ENCODE measurements at places on chromosomes 2 and 18. TPM values are rescaled to one million over a fixed set of nuclear protein-coding genes. Genes with fewer than 3 reads are reported as not detected.
A peak's percentile ranks its signal among the peaks of the same experiment; 100 is the strongest.

The TMEM37 gene
- total RNA-seq, result 22.1 TPM

DNA sequence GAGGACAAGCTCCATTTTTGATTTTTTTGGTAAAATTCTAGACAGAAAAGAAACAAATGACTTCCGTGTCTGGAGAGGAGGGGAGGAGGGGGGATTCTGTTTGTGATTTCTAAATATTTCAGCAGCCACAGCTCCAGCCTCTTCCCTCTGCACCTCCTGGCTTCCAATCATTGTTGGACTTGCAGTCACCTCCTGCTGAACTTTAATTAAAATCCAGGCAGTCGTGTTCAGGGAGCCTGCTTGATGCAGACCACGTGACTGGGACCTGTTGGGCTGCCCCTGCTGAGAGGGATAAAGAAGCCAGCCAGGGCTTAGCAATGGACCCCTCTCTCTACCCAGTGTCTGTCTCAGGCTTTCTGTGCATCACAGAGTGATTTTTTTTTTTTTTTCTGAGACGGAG lies 115.1 kb downstream of the SH3BP4 start:
- no peaks in the 10 kb centered on the region for H3K4me1 ChIP-seq
- H3K36me3 ChIP-seq, result no peaks in the 10 kb centered on the region
- H3K27ac ChIP-seq, result no peak overlapping the region
- no peak overlapping the region for H3K4me3 ChIP-seq
- no peak for DNase-seq
- H3K27me3 ChIP-seq, result no peaks in the 10 kb centered on the region

DNA sequence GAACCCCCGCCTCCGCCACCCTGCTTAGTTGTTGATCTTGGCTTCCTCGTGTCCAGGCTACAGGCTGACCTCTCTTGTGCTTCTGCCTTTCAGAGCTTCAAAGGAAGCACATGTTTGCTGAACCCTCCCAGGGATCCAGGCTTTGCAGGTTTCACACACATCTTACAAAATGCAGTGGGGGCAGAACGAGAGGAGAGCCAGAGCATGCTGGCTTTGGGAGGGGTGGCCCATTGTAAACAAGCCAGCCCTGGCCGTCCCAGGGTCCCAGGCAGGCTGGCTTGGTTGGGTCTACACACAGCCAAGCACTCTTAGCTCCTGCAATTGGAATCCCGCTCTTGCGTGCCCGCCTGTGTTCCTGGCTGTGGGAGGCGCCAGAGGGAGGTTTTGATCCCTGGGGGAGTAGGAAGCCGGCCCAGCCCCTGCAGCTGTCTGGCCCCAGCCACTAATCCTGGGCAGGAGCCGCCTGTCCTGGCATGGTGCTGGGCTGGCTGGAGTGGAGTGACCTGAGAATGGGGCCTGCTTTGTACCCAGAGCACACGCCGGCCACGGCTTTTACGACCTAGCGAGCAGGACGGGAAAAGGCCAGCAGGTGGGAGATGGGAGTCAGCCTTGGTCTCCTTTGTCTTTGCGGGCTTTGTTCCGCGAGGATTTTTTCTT lies 53.9 kb downstream of the SH3BP4 start:
- no peak overlapping the region for H3K4me3 ChIP-seq
- H3K36me3 ChIP-seq, result no peaks in the 10 kb centered on the region
- peaks cover 98% of the 10 kb centered on the region for H3K4me1 ChIP-seq
- peak overlapping the region; percentile 91 for H3K27ac ChIP-seq
- DNase-seq, result peak; percentile 85

DNA sequence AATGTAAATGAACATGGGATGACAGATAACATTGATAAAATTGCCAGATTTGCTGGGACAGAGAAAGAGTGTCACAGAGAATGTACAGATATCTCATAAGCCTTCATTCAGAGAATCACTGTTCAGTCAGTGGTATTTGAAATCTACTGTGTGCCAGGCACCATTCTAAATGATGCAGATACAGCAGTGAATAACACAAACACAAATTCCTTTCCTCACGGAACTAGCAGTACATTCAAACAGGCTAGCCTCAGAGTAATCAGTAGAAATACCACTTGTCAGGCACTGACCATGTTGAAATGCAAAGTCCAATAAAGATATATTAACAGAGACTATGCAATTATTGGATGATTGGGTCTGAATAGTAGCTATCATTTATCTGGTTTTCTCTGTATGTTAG lies 211.0 kb downstream of the RDH14 start:
- H3K4me1 ChIP-seq, result no peaks in the 10 kb centered on the region
- H3K36me3 ChIP-seq, result no peaks in the 10 kb centered on the region

GRCh38 chr2:83168377-83168776 lies 1290.7 kb downstream of the SUCLG1 start:
- H3K27me3 ChIP-seq, result no peaks in the 10 kb centered on the region
- no peaks in the 10 kb centered on the region for H3K4me1 ChIP-seq

- DNase-seq, result no peak
- H3K4me3 ChIP-seq, result no peak overlapping the region
- H3K27ac ChIP-seq, result no peak overlapping the region
- H3K4me1 ChIP-seq, result no peaks in the 10 kb centered on the region
- no peaks in the 10 kb centered on the region for H3K27me3 ChIP-seq
- H3K36me3 ChIP-seq, result no peaks in the 10 kb centered on the region
These were observed 22.7 kb downstream of the TRAPPC8 start for GRCh38 chr18:31920277-31920676.

- no peaks in the 10 kb centered on the region for H3K4me1 ChIP-seq
- no peak for DNase-seq
- H3K27ac ChIP-seq, result no peak overlapping the region
- H3K4me3 ChIP-seq, result no peak overlapping the region
- H3K36me3 ChIP-seq, result no peaks in the 10 kb centered on the region
- no peaks in the 10 kb centered on the region for H3K27me3 ChIP-seq
These were observed 236.5 kb downstream of the GBX2 start for GRCh38 chr2:235931676-235932075.

GRCh38 chr2:23380562-23381065 lies 4.4 kb upstream of the KLHL29 start:
- H3K36me3 ChIP-seq, result no peaks in the 10 kb centered on the region
- H3K27me3 ChIP-seq, result no peaks in the 10 kb centered on the region

The UBXN2A gene
- total RNA-seq, result 4.0 TPM

- no peak for DNase-seq
- no peaks in the 10 kb centered on the region for H3K27me3 ChIP-seq
- H3K27ac ChIP-seq, result no peak overlapping the region
- H3K4me1 ChIP-seq, result peaks cover 14% of the 10 kb centered on the region
These were observed 74.3 kb downstream of the ICOS start for GRCh38 chr2:204010628-204011560.

DNA sequence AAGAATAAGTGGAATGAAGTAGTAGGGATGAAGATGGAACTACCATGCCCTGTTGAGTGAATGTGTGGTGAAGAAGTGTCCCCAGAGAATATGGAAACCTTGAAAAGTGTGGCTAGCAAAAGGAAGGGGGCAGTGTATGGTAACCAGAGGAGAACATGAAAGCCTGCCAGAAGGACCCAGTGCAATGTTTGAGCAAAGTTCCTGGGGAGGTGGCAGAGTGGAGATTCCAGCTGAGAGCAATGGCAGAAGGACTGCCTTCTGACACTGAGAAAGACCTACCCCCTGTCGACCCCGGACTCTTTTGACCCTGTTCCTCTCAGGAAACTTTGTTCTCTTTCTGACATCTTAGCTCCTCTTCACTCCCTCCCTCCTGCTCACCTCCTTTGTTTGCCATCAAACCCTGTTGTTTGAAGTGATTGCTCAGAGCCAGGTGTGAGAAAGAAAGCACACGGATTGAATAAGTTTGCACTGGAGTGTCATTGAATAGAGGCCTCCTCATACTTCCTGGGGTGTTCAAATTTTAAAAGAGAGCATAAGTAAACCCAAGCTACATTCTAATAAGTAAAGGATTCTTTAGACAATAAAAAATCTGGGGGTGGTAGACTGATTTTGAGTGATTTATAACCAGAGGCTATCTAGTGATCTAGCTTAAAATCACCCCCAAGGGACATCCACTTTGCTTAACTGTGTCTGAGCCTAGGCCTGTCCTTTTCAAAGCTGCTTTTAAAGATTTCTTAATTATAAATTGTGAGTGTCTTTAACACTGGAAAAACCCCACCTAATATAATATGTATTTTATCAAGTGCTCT lies 57.1 kb downstream of the TRIB2 start:
- no peak for DNase-seq
- H3K27ac ChIP-seq, result no peak overlapping the region
- no peaks in the 10 kb centered on the region for H3K36me3 ChIP-seq
- H3K27me3 ChIP-seq, result no peaks in the 10 kb centered on the region

GRCh38 chr2:172994864-172995263 lies 80.8 kb upstream of the MAP3K20 start:
- no peak overlapping the region for H3K4me3 ChIP-seq
- H3K27me3 ChIP-seq, result no peaks in the 10 kb centered on the region
- no peak overlapping the region for H3K27ac ChIP-seq
- peaks cover 4% of the 10 kb centered on the region for H3K36me3 ChIP-seq
- DNase-seq, result no peak

The PLEKHM3 gene
- total RNA-seq, result 14.0 TPM

DNA sequence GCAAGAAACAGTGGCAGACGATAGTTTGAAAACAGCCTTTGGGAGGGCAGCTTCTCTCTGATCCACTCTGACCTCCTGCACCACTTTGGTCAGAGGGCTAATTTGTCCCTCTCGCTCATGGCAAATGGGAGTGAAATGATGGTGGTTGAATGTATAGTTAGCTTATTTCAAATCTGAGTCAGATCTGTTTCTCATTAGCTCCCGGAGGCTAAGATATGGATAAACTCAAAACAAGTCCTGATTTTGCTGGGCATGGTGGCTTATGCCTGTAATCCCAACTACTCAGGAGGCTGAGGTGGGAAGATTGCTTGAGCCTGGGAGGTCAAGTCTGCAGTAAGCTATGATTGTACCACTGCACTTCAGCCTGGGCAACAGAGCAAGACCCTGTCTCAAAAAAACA lies 145.0 kb downstream of the ALK start:
- H3K36me3 ChIP-seq, result no peaks in the 10 kb centered on the region
- H3K4me3 ChIP-seq, result no peak overlapping the region
- H3K27me3 ChIP-seq, result no peaks in the 10 kb centered on the region

- no peaks in the 10 kb centered on the region for H3K27me3 ChIP-seq
- DNase-seq, result no peak
- no peaks in the 10 kb centered on the region for H3K36me3 ChIP-seq
- H3K4me1 ChIP-seq, result no peaks in the 10 kb centered on the region
- no peak overlapping the region for H3K27ac ChIP-seq
- H3K4me3 ChIP-seq, result no peak overlapping the region
These were observed 28.3 kb downstream of the MYO7B start for GRCh38 chr2:127563458-127564428.

- no peak overlapping the region for H3K4me3 ChIP-seq
- H3K4me1 ChIP-seq, result no peaks in the 10 kb centered on the region
- no peaks in the 10 kb centered on the region for H3K27me3 ChIP-seq
These were observed 165.2 kb upstream of the MYO3B start for GRCh38 chr2:170012773-170013172.

DNA sequence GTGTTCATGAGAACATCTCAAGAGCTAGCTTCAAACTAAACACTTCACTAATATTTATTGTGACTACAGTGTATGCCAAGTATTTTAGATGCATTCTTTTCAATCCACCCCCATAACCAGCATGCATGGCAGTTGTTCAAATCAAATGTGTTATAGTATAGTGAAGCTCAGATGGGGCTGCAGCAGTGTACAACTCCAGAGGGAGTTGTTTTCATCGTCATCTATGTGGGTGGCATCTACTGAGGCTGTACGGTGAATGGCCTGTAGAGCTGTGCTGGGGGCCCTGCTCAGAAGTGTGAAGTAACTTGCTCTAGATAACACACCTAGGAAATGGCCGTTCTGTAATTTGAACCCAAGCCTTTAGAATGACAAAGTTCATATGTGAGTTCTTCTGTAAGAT lies 71.8 kb upstream of the LRATD1 start:
- H3K27me3 ChIP-seq, result no peaks in the 10 kb centered on the region
- H3K36me3 ChIP-seq, result no peaks in the 10 kb centered on the region
- no peak overlapping the region for H3K27ac ChIP-seq
- no peak overlapping the region for H3K4me3 ChIP-seq
- H3K4me1 ChIP-seq, result no peaks in the 10 kb centered on the region
- DNase-seq, result no peak

DNA sequence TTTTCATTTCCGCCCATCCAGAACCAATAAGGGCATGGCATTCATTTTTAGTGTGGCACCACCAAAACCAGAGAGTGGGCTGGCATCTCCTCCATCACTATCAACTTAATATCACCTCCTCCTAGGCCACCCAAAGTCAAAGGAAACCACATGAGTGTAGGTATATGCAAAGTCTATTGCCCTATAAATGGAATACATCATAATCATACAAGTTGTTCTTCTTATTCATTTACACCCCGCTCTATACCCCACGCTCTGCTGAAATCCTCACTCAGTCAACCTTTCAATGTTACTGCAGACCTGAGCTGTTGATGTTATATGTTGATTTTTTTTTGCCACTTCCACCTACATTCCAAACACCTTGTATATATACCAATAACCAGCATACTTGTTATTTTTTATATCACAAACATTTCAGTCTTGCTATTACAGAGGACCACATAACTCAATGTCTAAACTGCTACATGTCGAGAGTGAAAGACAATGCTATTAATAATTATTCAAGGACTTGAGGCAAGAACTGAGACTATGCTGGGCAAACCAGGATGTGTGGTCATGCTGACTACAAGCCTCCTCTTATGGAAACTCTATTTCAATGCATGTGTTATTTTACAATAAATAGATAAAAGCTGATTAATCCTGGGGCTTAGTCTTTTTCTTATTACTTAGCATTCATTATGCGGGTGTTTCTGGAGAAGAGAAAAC lies 466.5 kb upstream of the ID2 start:
- DNase-seq, result no peak
- H3K4me3 ChIP-seq, result no peak overlapping the region
- H3K27ac ChIP-seq, result no peak overlapping the region
- no peaks in the 10 kb centered on the region for H3K36me3 ChIP-seq
- H3K27me3 ChIP-seq, result no peaks in the 10 kb centered on the region

- no peak overlapping the region for H3K4me3 ChIP-seq
- H3K27ac ChIP-seq, result no peak overlapping the region
- no peaks in the 10 kb centered on the region for H3K4me1 ChIP-seq
- DNase-seq, result no peak
- no peaks in the 10 kb centered on the region for H3K27me3 ChIP-seq
- H3K36me3 ChIP-seq, result no peaks in the 10 kb centered on the region
These were observed 326.7 kb downstream of the MTX2 start for GRCh38 chr2:176595986-176596385.

DNA sequence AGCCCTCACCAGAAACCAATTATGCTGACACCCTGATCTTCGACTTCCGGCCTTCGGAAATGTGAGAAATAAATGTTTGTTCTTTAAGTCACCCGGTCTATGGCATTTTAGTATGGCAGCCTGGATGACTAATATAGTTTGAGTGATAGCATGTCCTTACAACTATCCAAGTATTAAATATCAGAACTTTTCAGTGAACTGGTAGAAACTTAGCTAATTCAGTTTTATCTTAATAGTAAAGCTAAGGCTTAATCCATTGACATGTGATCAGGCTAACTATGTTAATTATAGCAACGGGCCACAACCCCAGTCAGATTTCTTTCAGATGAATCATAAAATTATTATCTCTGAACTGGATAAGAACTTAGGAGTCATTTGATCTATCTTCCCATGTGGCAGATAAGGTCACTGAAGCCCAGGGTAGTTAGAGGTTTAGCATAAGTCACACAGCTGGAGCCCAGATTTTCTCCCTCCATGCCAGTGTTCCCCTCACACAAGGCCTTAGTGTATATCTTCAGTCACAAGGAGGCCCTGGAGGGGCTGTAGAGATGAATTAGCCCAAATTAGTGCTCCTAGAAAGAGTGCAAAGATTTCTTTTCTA lies 40.7 kb upstream of the UPP2 start:
- no peak overlapping the region for H3K4me3 ChIP-seq
- H3K4me1 ChIP-seq, result peaks cover 12% of the 10 kb centered on the region
- H3K27me3 ChIP-seq, result no peaks in the 10 kb centered on the region
- H3K36me3 ChIP-seq, result no peaks in the 10 kb centered on the region
- H3K27ac ChIP-seq, result no peak overlapping the region

The DSG2 gene
- total RNA-seq, result 19.1 TPM

Measured in body of pancreas (tissue), 4 donors.